Activated CD4-positive, alpha-beta T cell treated with anti-CD3 and anti-CD28 coated beads for 1 hour (primary cell): ENCODE measurements at places on chromosomes 1 and 21.

DNA sequence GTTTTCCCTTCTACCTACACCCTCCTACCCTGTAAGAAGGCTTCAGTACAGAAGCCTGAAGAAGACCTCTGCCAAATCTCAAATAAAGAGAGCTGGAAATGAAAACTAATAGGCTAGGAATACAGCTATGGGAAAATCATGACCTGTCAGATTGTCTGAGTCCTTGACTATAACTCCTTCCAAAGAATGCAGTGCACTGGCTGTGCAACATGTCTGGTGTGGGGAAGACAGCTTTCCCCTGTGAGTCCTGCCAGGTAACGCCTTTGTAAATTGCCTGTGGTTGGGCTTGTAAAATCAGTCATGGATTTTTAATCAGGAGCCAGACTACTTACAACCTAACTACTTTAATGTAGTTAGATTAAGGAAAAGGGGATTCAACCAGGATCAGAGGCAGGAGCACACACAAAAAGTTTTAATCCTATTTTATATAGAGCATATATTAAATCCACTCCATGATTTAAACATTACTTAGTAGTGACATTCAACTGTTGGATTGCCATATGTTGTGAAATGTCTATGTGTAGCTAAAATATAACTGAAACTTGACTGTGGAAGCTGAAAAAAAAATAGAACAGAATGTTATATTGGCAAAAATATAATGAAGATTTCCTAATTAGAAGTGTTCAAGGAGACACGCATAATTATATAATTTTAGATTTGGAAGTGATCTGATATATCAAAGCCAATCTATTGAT lies 1667.8 kb downstream of the KCNT2 start:
- DNase-seq, result no peak

DNA sequence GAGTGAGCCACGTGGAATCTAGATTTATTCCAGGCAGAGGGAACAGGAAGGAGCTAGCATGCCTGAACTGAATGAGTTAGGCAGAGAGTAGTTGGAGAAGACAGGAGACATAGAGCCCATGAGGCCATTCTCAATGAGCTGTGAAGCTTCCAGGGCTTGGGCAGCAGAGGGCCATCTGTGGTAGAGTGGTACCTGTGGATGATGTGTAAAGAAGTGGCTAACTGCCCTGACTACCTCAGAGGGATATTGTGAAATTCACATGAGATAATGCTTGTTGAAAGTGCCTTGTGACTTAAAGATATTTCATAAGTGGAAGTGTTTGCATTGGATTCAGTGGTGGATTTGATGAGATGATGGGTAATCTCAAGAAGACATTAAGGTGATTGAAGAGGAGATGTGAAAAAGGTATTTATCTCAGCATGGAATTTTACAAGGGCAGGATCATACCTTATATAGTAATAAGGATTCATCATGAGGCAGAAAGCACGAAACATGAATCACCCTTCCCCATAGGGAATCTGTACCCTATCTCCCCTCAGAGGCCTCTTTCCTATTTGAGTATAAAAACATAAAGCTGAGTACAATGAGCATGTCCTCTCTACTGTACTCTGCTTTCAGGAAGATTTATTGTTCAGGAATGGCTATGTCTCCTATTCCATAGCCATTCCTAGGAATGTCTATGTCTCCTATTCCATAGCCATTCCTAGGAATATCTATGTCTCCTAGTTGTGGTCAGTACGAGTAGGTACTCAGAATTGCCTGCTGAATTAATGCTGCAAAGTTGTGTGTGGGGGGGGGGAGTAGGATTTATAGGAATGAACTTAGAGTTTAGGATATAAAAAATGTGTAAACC lies 146.8 kb downstream of the PAPPA2 start:
- DNase-seq, result no peak

GRCh38 chr21:43806017-43806710 lies 16.8 kb downstream of the RRP1 start:
- DNase-seq, result no peak

GRCh38 chr1:2785631-2786328 lies 15.7 kb downstream of the TTC34 start:
- DNase-seq, result no peak

- no peak for DNase-seq
Measured at GRCh38 chr1:205353612-205354011, 3.1 kb downstream of the KLHDC8A start.

DNA sequence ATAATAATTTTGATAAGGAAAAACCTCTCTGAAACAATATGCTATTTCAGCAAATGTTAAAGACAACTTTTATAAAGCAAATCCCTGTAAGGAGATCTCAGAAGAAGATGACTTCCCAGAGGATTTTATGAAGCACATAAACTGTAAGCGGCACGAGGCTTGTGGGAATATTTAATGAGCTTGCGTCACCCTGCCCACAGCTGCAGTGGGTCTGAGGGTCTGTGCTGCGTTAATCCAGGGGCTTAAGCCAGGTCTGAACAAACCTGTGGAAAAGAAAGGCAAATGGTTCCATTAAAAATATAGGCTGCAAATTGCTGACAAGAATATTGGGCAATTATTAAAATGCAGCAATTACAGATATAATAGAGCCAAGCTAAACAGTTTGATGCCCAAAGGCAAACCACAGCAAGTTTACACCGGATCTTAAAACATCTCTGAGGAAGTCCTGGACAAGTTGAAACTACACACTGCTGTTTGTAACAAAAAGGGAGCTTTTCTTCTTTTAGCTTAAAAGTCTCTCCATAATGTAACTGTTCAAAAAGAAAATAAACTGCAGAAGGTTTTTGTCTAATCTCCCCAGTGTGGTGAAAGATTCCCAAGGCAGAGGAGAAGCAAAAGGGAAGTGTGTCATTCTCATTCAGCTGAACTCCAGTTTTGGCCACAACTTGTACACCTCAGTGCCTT lies 21.8 kb downstream of the TGFBR3 start:
- no peak for DNase-seq

GRCh38 chr1:60581455-60582220 lies 500.7 kb upstream of the NFIA start:
- no peak for DNase-seq

DNA sequence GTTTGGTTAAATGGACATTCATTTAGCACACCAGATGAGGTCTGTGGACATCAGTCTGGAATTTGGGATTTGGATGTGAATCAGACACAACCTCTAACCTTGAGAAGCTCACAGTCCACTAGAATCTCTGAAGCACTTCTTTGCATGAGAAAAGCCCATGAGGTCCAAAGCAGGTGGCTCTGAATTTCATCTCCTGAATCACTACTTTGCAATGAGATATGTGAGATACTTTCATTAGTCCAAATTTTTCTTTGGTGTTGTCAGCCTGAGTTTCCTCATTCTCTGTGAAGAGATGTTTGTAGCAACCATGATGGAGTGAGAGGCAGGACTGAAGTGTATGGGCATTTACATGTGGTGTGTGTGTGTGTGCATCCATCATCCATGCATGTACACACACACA lies 16.5 kb upstream of the LCE2D start:
- DNase-seq, result no peak
